SJCRH30 (cell line): ENCODE measurements at places on chromosomes 6 and 20.

- DNase-seq, result no peak
These were observed 123.8 kb upstream of the TMEM170B start for GRCh38 chr6:11413728-11414127.

- DNase-seq, result no peak
These were observed 23.5 kb downstream of the PLEKHG1 start for GRCh38 chr6:150622941-150623874.

DNA sequence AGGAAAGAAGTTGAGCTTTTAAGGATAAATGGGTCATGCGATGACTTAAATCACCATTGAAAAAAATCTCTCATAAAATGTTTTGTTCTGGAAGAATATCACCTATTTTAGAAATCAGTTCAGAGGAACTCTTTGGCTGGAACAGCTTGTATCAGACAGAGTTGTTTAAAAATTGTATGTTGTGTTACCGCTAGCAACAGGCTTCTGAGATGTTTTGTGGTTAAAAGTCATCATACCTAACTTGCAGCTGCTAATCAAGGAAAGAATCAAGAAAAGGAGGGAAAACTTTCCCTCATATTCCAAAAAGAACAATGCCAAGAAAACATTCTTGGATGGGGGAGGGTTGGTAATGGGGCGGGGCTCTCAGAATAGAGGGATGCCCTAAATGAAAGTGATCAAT, 220.7 kb upstream of the CITED2 start:
- DNase-seq, result no peak

GRCh38 chr20:59094576-59094975, 52.0 kb upstream of the PRELID3B start:
- peak; percentile 62 for DNase-seq

GRCh38 chr6:109453594-109454495, 1.7 kb downstream of the MICAL1 start:
- DNase-seq, result peak; percentile 91

GRCh38 chr20:45354423-45355208, 6.4 kb upstream of the SDC4 start:
- DNase-seq, result no peak

GRCh38 chr6:156175971-156176421, 601.2 kb upstream of the ARID1B start:
- peak; percentile 7 for DNase-seq

GRCh38 chr6:90574610-90575009, 12.3 kb downstream of the MAP3K7 start:
- DNase-seq, result no peak
